ENCODE measurements at places on chromosomes 4 and X.

DNA sequence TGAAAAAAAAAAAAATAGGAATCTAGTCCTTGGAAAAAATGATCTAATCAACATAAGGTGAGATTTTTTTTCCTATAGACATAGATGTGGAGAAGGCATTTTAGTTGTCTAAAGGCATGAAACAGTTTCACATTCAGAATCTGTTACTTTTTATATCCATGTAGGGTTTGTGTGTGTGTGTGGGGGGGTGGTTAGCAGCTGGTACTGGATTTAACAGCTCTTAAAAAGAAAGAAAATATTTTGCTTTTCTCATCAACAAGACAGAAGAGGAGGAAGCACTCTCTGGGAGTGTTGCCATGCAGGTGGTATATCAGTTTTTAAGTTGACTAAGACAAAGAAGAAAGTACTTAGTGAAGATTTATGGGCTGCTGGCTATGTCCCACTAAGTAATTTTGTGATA, 122.3 kb downstream of the VCX3B start:
- DNase-seq, result no peak

DNA sequence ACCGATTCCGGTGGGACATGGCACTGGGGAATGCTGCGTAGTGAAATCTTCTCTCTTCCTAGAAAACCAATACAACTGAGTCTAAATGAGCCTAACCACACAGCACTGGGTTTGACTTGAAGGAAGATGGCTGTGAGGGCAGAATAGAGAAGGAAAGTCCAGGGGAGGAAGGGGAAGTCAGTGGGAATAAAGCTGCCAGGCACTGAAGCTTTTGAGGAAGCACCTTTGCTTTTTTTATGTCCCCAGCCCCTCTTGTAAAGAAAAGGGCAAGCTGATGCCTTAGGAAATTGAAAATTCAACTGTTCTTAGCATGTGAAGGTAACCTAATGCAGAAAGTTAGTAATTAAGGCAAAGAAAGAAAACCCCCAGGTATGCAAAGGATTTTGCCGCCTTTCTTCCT, 20.6 kb downstream of the MED28 start:
- DNase-seq, result no peak

DNA sequence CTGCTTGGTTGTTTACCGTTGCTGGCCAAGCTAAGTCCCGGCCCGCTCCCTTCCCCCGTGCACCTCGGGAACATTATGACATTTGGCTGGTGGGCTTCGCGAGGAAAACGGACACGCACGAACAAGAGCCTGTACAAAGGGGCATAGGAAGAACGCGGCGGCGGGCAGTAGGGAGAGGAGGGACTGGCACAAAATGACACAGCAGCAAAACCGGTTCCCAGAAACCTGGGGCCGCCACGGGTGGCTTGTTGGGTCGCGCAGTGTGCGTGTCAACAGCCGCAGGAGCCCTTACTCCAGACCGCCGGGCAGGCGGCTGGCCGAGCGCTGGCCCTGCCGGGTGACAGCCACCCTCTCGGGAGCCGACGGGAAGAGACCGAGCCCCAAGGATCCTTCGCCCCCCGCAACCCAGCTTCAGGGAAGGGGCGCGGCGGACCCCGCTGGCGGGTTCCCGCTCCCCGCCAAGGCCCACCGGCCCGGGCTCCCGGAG, 1.6 kb upstream of the LIN54 start:
- peak; percentile 10 for DNase-seq

DNA sequence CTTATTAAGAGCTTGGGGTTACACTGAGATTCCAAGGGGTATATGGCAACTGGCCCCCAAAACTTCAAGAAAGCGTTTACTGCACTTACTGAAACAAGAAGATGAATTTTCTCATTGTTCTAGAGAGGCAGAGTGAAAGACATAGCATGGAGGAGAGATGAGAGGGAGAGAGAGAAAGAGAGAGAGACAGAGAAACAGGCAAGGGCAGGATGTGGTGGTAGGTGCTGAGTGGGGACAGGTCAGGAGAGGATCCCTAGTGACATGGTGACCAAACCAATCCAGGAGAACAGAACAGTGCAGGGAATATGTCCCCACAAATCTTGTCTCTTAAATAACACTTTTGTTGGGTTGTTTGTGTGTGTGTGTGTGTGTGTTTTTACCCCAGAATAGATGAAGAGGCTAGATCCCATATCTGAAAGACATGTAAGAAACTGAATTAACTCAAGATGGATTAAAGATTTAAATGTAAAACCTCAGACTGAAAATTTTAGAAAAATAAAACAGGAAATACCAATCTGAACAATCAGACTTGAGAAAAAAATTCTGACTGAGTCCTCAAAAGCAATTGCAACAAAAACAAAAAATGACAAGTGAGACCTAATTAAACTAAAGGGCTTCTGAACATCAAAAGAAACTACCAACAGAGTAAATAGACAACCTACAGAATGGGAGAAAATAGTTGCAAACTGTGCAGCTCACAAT, 202.2 kb downstream of the QDPR start:
- peak; percentile 54 for DNase-seq

GRCh38 chrX:10325611-10326010, 168.8 kb downstream of the CLCN4 start:
- DNase-seq, result peak; percentile 70

DNA sequence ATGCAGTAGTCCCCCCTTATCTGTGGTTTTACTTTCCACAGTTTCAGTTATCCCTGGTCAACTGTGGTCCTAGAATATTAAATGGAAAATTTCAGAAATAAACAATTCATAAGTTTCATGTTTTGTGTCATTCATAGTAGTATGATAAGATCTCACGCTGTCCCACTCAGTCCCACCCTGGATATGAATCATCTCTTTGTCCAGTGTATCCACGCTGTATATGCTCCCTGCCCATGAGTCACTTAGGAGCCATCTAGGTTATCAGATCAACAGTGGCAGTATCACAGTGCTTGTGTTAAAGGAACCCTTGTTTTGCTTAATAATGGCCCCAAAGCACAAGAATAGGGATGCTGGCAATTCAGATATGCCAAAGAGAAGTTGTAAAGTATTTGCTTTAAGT, 16.2 kb upstream of the SYTL4 start:
- no peak for DNase-seq

DNA sequence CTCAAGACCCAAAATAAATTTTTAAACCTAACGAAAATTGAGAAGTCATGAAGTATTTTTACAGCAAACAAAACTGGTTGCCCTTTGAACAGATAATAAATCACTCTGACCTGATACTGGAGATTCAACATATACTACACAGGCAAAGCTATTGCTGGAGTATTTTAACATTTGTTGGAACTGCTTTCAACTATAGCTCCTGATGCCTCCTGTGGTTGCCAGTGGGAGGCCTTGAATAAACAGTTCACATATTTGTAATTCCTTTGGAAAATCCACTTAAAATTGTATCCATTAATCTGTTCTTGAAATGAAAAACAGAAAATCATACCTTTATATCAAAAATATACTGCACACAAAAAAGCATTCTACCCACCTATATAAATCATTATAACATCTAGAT, 605.1 kb downstream of the KCTD8 start:
- no peak for DNase-seq

- DNase-seq, result peak; percentile 76
These were observed 161.7 kb downstream of the BTC start for GRCh38 chr4:74632634-74633033.

GRCh38 chrX:25287521-25287920, 271.8 kb upstream of the ARX start:
- DNase-seq, result no peak

GRCh38 chrX:36336751-36337150, 417.2 kb downstream of the CFAP47 start:
- no peak for DNase-seq

DNA sequence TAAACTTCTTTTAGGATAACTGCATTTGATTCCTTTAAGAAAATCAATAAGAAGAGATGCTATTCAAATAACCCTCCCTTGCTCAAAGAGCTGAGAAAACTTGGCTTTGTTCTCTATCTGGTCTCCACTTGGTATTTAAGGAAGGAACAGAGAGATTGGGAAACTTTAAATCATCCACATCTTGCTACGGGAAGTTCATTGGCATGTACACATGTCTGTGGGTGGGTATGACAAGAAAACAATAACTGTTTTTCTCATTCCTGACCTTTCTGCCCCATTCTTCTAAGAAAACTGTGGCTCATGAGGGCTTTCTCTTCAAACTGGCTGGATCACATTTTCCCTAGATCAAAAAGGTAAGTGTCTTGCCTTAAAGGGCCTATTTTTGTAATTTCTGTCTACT, 6.0 kb downstream of the SEL1L3 start:
- no peak for DNase-seq

DNA sequence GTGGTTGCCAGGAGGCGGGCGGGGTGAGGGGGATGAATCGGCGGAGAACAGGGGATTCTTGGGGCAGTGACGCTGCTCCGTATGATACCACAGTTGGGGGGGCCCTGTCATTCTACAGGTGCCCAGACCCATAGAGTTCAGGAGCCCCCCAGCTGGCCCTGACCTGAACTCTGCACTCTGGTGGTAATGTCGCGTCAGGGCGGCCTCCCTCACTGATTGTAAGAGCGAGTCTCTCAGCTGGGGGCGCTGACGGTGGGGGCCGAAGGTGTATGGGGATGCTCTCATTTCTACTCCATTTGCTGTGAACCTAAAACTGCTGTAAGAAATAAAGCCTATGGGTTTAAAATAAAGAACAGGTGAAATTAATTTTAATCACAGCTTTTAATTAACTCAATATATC, 91.8 kb upstream of the PSAPL1 start:
- no peak for DNase-seq

- no peak for DNase-seq
These were observed 26.1 kb upstream of the LONRF3 start for GRCh38 chrX:118948270-118948669.

- peak; percentile 91 for DNase-seq
These were observed 267.8 kb upstream of the ANKRD50 start for GRCh38 chr4:124980276-124980752.

DNA sequence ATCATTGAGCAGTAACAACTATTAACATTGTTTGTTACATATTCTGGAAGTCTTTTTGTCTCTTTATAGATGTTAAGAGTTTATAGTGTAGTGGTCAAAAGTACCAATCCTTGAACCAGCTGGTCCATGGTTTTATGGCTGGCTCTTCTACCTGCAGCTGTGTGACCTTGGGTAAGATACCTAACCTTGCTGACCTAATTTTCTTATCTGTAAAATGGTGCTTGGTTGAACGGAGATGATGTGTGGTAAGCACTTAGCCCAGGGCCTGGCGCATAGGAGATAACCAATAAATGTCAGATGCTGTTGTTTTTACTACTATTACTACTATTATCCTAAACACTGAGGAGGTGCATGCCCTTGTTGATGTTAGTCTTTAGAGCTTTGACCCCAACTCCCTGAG, 116.6 kb downstream of the TMEM164 start:
- no peak for DNase-seq

GRCh38 chr4:76782837-76783236, 115.1 kb downstream of the SOWAHB start:
- DNase-seq, result peak; percentile 82

GRCh38 chrX:45537936-45538335, 337.3 kb upstream of the DIPK2B start:
- no peak for DNase-seq

Measured in fibroblast of skin of right quadriceps (primary cell).